ENCODE measurements at places on chromosomes 2 and 18.

GRCh38 chr2:8661736-8662135 lies 20.1 kb upstream of the ID2 start:
- DNase-seq: no peak

- DNase-seq: no peak
Measured at GRCh38 chr18:3608488-3608887, 158.5 kb downstream of the TGIF1 start.

- no peak for DNase-seq
Measured at GRCh38 chr18:13900633-13901032, 14.7 kb downstream of the MC2R start.

DNA sequence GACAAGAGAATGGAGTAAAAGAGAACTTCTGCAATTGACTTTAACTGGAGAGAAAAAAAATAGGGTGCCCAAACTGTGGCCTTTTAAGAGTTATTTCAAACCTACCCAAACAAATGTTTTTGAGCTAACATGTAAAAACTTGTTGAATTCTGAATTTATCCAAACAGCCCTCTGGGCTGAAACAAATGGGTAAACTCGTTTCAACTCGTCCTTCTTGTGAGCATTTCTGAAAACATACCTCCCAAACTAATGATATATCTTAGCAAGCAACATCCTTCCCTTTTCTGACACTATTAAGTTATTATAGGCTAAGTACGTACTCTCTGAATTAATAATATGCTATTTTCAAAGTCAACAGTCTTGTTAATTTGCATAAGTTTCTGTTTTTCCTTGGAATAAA lies 793.0 kb upstream of the ACVR2A start:
- DNase-seq: no peak

DNA sequence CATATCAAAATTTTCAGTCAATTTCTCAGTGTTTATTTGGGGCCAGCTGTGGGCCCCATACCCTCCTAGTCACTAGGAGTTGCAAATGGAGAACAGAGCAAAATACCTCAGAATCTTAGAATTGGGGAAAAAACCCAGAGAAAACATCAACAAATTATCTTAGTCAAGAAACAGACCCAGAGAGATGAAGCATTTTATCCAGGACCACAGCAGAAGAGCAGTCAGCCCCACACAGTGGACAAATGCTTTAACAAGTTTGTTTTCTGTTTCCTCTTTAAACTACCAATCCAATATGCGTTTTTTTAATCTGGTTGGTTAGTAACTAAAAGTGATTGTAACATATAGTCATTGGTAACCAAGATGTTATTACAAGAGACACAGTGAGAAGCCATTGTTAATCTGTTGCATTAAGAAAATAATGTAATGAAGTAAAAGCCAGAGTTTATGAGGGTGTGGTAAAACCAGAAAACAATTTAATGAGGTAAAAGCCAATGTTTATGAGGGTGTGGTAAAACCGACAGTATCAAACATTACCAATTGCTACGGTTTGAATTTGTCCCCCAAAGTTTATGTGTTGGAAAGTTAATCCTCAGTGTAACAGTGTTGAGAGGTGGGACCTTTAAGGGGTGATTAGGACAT lies 60.7 kb upstream of the COX7A2L start:
- no peak for DNase-seq

DNA sequence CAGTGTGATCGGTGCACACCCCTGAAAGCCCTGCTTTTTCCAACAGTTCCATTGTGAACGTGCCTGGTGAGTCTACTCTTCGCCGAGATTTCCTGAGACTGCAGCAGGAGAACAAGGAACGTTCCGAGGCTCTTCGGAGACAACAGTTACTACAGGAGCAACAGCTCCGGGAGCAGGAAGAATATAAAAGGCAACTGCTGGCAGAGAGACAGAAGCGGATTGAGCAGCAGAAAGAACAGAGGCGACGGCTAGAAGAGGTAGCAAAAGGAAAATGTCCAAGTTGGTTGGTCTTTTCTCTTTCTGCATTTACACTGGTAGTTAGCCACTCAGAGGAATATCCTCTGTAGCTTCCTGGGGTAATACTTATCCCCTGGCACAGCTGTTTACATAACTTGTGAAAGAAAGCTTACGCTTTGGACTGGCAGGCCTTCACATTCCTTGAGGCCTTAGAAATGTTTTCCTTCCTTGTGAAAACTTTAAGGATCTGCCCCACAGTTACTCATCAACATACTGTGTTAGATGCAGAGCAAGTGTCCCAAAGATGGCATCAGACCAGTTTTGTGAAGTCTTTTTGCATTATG lies 146.6 kb downstream of the MAP4K4 start:
- DNase-seq: no peak

GRCh38 chr2:110124939-110125691 lies 9.5 kb upstream of the MALL start:
- DNase-seq: no peak

DNA sequence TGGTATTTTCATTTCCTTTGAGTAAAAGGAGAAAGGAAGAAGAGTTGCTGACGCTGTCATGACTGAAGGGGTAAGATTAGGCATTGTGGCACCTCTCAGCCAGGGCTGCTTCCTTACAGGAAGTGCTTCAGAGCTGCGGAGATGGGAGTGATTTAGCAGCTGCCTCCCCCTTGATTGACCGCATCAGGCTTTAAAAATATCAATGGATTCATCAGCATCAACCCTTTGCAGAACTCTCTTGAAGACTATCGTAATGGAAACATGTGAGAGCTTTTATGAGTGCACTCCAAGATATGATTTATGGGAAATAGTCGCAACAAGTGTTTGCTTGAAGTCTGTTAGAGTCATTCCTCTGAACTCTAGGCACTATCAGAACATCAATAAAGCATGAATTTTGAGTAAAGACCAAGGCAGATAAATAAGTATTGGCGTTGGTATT lies 141.1 kb downstream of the CSRNP3 start:
- no peak for DNase-seq

GRCh38 chr18:3998698-3999333 lies 456.3 kb downstream of the DLGAP1 start:
- DNase-seq: peak; percentile 51

DNA sequence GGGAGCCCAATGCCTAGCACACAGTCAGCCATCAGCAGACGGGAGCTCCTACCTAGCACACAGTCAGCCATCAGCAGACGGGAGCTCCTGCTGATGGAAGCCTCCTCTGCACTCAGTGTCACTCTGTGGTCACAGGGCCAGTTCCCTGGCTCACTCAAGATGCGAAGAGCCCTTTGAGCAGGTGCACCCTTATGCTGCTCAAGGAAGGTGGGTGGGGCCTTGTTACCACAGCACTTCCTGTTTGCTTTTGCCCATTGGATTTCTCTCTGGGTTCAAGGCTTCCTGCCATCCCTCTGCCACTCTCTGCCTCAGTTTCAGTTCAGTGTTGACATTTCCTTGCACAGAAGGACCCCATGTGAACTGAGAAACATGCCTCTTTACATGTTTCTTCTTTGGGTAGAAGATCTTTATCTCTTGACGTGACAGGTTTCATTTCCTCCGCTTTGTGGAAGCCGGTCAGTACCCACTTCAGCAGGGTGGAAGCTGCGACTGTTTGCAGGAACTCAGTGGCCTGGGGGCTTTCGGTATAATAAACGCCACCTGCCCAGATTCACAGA lies 11.6 kb downstream of the TRIB2 start:
- DNase-seq: no peak

DNA sequence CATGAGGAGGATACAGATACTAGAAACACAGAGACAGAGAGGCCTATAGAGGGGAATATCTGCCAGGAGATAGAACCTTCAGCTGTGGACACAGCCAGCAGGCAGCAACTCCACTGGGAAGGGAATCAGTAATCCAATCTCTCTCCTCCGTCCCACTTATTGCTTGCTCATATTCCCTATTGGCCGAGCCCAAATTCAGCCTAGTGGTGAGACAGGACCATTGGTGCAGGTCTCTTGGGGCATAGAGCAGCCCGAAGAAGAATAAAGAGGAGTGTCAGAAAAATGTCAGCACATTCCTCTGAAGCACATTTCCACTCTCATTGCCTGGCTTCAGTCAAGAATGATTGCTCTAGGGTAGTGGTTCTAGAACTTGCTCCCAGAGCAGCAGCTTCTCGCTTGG lies 1091.5 kb upstream of the GYPC start:
- no peak for DNase-seq

DNA sequence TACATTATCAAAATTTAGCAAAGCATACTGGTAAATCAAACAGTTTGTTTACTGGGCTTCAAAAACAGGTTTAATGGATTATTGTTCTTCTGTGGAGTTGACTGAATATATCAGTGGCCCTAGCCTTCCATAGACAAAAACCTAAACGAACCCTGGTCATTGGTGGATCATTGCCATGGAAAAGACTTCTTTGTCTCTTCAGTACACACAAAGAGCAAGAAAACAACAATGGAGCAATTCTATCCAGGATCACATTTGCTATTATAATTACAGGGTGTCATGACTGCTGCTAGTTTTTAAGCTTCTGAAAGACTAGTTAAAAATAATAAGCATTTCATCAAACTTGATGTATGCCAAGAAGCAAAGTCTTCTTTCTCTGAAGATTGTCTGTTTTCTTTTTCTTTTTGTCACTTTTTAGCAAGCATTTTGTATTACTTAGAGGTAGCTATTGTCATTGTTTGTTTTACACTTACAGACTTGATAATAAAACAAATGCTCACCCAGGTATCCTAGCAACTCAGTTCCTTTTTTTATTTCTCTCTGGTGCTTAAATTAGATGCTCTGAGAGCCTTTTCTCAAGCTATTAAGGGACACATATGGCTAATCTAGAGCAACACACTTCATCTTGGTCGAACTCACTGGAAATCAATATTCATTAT lies 1228.7 kb upstream of the DDX18 start:
- DNase-seq: no peak

- no peak for DNase-seq
Measured at GRCh38 chr2:69149631-69150215, 136.7 kb downstream of the ANTXR1 start.

GRCh38 chr2:154568413-154568812 lies 130.1 kb upstream of the KCNJ3 start:
- DNase-seq: no peak

DNA sequence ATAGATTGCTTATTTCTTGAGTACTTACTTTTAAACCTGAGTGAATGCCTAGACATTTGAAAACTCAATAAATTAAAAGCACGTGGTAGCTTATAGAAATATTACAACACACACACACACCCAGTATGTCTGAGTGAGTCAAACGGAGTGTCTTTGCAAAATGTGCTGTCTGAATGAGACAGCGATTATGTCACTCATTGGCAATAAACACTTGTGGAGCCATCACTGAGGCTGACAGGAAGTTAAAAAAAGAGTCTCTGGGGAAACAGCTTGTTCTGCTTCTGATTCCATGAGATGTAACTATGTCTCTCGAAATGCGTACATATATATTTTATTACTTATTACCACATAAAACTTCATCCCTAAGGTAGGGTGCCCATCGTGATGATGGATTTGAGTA lies 22.3 kb upstream of the VPS4B start:
- no peak for DNase-seq

GRCh38 chr18:9364242-9364641 lies 29.7 kb downstream of the TWSG1 start:
- DNase-seq: no peak

GRCh38 chr2:61179701-61180639 lies 18.0 kb downstream of the C2orf74 start:
- peak; percentile 31 for DNase-seq

DNA sequence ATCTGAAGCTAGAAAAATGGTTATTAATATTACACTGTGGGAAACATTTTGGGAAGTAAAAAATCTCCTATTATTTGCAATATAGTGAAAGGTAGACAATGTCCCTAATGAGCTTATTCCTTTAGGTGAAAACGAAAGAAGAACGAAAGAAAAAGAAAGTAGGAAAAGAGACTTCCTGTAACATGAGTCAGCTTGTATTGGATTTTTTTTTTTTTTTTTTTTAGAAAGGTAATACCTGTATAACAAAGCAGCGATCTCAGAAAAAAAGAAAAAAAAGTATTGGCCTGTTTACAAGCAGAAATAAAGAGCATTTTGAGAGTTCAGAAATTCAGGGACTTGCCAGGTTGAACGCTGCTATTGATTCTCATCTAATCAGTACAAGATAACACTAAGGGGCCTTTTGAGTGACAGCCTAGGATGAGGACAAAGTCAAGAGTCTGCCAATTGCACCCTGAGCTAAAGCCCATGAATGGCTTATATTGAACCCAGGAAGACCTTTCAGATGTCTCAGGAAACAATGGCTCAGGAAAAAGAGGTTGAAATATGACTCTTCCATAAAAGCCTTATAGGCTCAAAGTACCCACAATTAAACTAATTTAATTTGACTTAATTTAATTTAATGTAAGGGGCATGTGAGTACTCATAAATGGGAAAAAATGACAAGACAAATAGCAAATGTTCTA lies 615.6 kb upstream of the CDH2 start:
- no peak for DNase-seq

DNA sequence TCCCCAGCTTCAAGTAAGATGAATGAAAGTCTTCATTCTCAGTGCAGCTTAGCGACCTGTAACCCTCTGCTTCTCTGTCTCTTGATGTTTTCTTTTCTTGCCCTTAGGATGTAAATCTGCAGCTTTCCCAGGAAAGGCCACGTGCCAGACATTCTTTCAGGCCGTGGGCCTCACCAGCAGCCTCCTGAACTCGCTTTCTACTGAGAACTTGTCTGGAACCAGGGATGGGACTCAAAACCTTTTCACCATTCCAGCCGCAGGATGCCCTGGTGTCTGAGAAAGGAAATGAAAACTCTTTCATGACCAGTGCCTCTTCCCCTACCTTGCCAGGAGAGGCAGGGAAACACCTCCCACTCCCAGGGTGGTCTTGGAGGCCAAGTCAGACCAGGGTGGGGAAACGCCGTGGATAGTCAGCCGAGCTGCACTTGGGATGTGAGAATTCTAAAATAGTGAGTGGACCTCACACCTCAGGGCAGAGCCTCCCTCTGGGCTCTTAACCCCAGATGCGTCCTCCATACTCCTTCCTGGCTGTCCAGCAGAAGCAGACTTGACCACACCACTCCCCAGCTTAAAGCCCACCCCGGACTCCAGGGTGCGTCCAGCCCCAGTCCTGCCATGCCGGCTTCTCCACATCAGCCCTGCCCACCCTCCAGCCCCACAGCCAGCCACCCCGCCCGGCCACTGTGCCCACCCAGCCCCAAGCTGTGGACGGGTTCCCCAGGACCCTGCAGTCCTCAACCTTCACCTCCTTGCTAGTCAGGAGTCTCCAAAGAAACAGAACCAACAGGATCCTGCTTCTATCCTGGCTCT lies 115.5 kb downstream of the TWIST2 start:
- no peak for DNase-seq

GRCh38 chr2:16755442-16755841 lies 89.8 kb upstream of the CYRIA start:
- no peak for DNase-seq

GRCh38 chr2:69054431-69054830 lies 41.5 kb downstream of the ANTXR1 start:
- no peak for DNase-seq

GRCh38 chr18:44079606-44080005 lies 601.1 kb upstream of the SETBP1 start:
- no peak for DNase-seq

DNA sequence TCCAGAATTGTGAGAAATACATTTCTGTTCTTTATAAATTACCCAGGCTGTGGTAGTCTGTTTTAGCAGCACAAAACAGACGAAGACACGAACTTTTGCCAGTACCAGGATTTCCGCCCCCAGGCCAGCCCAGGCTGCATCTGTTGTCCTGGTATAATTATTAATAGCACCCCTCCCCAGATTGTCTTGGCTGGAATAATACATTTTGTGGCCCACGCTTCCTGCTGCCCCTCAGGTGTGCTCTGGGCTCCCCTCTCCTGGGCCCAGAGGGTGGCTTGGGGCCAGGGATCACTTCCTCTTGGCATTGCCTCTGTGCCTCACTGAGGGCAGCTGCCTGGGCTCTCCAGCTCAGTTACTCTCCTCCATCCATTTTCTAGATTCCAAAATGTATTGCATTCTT lies 102.1 kb upstream of the HS6ST1 start:
- DNase-seq: no peak

Data from hematopoietic multipotent progenitor cell treated with erythropoietin and hydrocortisone succinate and interleukin-3 and kit ligand, for 17 days (in vitro differentiated cells).